Activated CD8-positive, alpha-beta memory T cell treated with anti-CD3 and anti-CD28 coated beads, Interleukin-2, amount 10 ng/mL, durations not matched to agents 7 days and 5 days (primary cell): ENCODE measurements at places on chromosomes 13 and 19. TPM values are rescaled to one million over a fixed set of nuclear protein-coding genes. Genes with fewer than 3 reads are reported as not detected.

GRCh38 chr19:39833464-39834286 lies at the start of gene DYRK1B:
Gene DYRK1B, minus strand, starts transcription at chr19:39834162. Its CDS starts 2,295 bp downstream, at chr19:39831867.
- peaks cover 28% of the 10 kb centered on the region for H3K4me1 ChIP-seq
- peaks cover 45% of the 10 kb centered on the region for H3K36me3 ChIP-seq
- H3K27me3 ChIP-seq, result no peaks in the 10 kb centered on the region
- peak within 1 kb of the TSS; percentile 69 for H3K4me3 ChIP-seq
- peak within 1 kb of the TSS; percentile 79 for H3K27ac ChIP-seq
- DNase-seq, result peak; percentile 99

DNA sequence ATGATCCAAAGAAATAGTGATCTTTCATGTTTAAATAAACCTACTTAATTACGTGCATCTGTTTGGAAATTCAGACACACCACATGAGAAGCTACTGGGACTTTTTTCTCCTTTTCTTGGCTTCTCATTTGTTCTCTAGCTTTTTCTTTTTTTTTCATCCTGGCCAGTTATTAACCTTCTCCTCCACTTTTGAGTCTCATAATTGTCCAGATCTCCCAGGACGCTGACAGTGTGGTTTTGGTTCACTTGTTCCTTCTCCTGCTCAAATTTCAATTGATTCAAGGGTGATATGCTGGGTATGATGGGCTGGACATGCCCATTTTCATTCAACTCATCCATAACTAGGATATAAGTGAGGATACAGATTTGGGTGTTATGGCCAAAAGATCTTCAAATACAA lies 152.3 kb downstream of the TM9SF2 start:
- no peak overlapping the region for H3K4me3 ChIP-seq
- peaks cover 32% of the 10 kb centered on the region for H3K4me1 ChIP-seq
- no peaks in the 10 kb centered on the region for H3K36me3 ChIP-seq

DNA sequence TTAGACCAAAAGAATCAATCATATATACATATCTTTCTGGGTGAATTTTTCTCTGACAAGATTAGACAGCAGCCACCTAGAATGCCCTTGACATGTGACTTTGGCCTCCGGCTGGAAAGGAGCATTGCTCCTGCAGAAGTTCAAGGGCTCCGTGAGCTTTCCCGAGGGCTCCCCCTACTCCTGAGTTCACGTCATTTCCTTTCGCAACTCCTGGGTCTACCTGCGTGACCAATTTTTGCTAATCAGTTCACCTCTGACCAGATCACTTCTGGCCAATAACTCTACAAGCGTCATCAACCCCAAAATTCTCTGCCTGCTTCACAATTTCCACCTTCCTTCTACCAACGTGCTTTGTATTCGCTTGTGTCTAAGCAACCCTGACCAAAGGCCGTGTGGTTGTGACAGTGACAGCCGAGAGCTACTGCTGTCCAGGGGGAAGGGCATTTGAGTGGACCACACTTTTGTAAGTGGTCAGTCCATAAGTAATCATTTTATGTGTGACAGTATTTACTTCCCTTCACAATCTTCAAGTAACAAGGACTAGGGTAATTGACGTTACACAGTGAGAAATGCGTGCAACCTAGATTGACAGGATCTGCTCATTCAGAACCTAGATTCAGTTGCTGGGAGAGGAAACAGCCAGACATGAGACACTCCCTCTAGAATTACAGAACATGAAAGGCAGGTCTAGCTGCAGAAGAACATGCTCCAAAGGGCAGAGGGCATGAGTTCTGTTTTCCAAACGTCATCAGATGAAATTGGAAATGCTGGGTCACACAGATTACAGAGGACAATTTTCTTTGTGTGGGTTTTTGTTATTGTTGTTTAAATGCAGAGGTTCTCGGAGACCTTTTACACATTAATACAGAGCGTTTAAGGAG lies 145.9 kb upstream of the SPACA7 start:
- no peaks in the 10 kb centered on the region for H3K36me3 ChIP-seq
- no peak for DNase-seq
- H3K27ac ChIP-seq, result no peak overlapping the region
- no peaks in the 10 kb centered on the region for H3K27me3 ChIP-seq
- H3K4me3 ChIP-seq, result no peak overlapping the region
- no peaks in the 10 kb centered on the region for H3K4me1 ChIP-seq

DNA sequence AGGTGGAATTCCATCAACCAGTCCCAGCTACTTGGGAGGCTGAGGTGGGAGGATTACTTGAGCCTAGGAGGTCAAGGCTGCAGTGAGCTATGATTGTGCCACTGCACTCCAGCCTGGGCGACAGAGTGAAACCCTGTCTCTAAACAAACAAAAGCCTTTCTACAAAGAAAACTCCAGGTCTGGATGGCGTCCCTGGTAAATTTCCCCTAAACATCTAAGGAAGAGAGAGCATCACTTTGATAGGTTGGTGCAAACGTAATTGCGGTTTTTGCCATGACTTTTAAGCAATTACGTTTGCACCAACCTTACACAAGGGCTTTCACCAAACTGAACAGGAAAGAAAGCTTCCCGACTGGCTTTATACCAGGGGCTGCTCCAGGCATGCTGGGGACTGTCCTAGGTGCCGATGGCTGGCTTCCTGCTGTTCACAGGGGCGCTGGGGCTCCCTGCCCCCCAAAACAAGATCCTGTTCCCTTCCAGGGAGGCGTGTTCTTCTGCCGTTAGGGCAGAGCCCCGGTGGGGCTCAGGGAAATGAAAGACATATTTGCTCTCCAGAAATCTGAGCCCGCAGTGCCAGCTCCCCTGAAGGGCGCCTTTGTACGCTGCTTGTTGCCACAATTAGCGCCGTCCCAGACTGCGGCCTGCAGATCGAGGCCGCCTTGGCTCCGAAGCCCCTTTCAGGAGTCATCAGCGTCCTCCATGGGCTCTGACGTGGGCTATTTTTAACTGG lies 38.7 kb upstream of the KLF2 start:
- no peak overlapping the region for H3K4me3 ChIP-seq
- H3K36me3 ChIP-seq, result no peaks in the 10 kb centered on the region
- no peak for DNase-seq
- H3K27me3 ChIP-seq, result peaks cover 51% of the 10 kb centered on the region
- H3K4me1 ChIP-seq, result peaks cover 22% of the 10 kb centered on the region
- H3K27ac ChIP-seq, result no peak overlapping the region

Gene ZNF667
- 0.52 TPM for total RNA-seq
